ENCODE measurements at places on chromosomes 6 and 20.

- DNase-seq, result no peak
Observed at GRCh38 chr6:30826961-30827342, 57.4 kb upstream of the DDR1 start.

- no peak for DNase-seq
Observed at GRCh38 chr6:17018425-17018824, 83.4 kb upstream of the STMND1 start.

DNA sequence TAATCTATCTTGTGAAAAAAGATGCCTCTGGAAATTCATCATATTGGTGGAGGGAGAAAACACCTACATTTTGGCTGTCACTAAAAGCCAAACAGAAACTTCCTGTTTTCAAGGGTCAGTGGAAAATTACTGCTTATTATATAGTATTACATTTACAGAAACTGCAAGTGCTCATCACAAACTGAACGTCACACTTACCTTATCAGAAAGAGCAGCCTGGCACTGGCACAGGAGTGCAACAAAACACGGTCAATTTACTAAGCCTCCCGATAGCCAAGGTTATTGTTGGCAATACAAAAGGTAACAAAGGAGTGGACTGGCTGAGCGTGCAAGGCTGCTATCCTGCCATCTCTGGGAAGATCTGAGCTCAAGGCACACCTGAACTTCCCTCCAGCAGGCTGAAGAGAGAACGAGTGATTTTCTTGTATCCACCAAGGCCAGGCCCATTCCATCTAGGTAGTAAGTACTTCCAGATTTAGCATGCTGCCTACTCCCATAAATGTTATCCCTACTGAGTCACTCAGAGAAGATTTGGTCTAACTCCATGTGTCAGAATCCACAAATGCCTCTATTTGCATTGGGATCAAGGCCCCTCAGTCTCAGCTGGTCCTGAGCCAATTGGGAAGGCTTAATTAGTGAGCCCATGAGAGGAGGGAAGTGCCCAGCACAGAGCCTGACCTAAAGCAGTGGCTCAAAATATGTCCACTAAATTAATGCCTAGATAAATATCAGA, 399.8 kb downstream of the BTBD9 start:
- no peak for DNase-seq

- DNase-seq, result no peak
Observed at GRCh38 chr6:114334237-114334636, 8.6 kb downstream of the HS3ST5 start.

DNA sequence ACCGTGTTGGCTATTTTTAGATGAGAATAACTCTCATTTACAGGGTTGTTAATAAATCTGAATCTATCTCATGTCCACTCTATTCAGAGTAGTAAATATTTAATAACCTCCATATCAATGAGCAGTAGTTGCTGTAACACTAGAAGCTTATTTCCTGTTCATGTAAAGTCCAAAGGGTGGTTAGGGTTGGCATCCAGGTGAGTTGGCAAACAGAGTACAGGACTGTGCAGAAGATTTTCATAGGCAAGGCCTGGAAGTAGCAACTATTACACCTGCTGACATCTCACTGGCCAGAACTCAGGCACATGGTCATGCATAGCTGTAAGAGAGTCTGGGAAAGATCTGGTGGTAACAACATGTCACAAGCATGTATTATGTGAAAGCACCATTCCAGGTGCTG, 147.5 kb downstream of the PHF3 start:
- DNase-seq, result no peak

GRCh38 chr6:125120054-125120590, 33.5 kb upstream of the TPD52L1 start:
- DNase-seq, result no peak

DNA sequence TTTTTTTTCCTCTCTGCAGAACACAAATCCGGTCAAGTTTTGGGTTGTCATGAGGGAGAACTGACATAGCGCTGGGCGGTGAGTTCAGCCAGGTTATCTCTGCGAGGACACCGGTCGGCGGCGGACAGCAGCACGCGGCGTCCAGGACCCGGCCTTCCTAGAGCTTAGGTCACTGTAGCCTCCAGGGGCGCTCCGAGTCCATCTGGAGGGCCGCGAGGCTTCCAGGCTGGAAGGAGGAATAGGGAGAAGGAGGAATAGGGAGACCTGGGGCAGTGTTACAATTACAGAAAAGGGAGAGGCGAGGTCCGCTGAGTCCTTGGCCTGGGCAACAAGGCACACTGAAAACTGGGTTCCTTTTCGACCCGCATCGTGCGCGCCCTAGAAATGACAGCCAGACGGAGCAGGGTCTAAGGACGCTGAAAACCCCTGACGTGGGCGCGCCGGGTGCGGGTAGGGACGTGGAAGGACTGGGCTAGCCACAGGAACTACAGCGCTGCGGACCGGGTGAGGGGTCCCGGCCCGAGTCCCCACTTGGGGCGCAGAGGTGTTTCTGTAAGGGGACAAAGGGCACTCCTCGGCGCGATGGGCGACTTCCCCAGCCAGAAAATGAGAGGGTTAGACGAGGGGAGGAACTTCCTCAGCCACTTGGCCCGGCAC, 536 bp upstream of the FNDC1 start:
- no peak for DNase-seq

DNA sequence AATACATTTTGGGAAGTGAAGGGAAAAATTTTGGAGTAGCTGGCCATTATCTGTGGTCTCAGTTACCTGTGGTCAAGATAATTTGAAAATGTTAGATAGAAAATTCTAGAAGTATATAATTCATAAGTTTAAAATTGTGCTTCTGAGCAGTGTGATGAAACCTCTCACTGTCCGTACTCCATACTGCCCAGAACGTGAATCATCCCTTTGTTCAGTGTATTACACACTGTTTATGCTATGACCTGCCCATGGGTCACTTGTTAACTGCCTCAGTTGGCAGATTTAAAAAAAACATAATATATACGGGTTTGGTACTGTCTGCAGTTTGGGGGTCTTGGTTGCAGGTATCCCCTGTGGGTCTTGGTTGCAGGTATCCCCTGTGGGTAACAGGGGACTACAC, 4.1 kb upstream of the CALHM5 start:
- DNase-seq, result no peak

DNA sequence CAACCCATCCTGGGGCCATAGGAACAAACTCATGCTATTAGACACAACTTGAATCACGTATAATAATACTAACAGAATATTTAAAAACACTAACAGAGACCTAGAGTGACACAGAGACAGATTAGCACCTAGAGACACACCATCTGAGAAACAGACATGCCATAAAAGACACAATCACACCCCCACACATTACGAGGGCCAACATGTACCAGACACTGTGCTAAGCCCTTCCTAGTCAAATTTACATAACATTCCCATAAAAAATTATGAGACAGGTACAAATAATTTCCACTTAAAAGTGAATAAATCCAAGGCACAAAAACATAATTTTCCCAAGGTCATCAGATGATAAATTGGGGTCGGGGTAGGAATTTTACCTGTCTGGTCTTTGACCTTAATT, 141.1 kb upstream of the PRSS16 start:
- no peak for DNase-seq

GRCh38 chr6:36069573-36069972, 42.0 kb downstream of the MAPK14 start:
- no peak for DNase-seq

DNA sequence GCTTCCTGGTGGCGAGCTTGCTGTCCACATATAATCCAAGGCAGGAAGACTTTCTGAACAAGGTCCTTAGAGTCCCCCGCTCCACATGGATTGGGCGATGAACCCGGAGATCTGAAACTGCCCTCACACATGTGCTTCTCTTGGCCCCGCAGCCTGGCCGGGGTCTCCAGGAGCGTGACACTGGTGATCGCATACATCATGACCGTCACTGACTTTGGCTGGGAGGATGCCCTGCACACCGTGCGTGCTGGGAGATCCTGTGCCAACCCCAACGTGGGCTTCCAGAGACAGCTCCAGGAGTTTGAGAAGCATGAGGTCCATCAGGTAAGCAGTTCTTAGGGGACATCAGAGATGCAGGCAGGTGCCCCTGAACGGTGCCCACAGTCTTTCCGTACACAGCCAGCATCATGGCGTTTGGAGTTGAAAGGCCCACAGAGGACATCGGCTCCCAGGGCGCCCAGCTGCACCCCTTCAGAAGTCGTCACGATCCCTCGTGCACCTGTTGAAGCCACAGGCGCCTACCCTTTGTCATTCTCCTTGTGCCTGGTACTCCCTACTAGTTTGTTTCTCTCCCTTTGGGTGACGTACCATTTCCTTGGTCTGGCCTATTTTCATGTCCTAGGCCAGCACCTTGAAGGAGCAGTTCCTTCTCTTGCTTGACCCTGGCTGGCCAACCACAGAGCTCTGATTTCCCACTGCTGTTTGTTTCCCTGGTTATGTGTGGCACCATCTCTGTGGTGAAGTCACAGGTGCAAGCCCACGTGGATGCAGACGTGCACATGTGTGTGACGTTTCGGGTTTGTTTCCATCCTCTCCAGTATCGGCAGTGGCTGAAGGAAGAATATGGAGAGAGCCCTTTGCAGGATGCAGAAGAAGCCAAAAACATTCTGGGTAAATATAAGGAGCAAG, 43.3 kb upstream of the IRF4 start:
- no peak for DNase-seq

DNA sequence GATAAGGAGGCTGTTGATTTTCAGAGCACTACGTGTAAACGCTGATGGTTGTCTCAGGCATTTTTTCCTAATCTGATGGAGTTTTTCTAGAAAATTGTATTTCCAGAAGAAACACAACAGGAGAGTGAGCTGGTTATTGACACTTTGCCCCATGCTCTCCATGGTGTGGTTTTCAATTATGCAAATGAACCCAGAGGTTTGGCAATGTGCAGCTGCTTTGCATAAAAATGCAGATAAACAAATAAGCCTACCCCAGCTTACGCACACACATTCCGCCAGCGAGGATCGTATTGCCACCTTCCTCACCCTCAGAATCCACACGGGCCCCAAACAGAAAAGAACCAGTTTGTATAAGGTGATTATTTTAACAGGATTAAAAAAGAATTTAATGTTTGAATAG, 45.1 kb upstream of the FRMD1 start:
- DNase-seq, result no peak

DNA sequence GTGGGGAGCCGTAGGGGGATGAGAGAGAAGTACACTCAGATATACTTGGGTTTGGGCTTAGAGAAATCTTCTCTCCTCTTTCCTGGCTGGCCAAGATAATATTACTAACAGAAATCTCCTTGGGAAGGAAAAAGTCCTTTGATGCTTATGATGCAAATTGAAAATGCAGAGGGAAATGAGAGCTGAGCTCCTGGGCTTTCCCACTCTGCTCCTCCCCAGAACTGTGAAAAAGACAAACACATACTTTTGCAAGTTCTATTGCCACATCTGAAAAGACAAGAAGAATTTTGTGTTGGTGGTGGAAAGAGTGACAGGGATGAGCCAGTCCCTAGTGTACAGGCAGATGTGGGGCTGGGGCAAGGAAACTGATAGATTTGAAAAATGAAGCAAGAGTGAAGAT, 185.9 kb downstream of the ANKRD60 start:
- no peak for DNase-seq

DNA sequence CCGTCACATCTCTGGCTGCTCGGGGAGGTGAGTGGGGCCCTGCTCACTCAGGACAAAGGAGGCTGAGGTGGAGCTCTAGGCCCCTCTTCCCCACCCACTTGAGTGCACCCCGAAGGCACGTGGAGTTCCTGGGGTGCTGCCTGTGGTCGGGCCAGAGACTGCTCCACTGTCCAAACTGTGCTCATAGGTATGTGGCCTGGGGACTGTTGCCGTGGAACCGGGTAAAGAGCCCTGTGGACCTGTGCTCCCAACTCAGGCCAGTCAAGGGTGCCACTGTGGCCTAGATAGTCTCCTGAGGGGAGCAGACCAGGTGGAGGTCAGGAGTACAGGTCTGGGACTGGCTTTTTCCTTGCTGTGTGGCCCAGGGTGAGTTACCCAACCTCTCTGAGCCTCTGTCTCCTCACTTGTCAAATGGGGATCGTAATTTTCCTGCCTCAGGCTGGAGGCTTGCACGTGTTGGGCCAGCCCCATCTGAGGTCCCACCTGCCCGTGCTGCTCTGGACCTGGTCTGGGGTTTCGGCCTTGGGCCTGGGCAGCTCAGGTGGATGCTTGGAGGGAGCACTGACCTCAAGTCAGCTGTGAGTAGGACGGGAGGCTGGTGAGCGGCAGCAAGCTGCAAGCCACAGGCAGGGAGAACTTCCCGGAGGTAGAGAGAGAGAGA, 12.4 kb upstream of the NPBWR2 start:
- DNase-seq, result no peak

- DNase-seq, result no peak
Observed at GRCh38 chr6:151300267-151300991, 60.7 kb downstream of the AKAP12 start.

DNA sequence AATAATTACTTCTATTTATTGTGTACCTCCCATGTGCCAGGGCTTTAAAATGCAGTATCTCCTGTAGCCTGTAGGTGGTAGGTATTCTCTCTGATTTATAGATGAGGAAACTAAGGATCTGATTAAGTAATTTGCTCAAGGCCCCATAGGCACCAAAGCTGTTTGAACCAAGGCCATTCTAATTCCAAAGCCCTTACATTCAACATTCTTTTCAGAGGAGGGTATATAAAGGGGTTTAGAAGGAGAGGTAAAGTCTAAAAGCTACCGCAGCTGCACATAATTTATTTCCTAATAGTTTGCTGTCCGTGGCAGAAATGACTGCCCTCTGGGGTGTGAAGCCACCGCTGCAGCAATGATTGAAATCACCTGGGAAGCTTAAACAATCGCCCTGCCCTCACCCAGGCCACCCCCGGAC, 95.0 kb upstream of the FAM8A1 start:
- no peak for DNase-seq

GRCh38 chr6:140627002-140627401, 1252.6 kb upstream of the CITED2 start:
- DNase-seq, result no peak

DNA sequence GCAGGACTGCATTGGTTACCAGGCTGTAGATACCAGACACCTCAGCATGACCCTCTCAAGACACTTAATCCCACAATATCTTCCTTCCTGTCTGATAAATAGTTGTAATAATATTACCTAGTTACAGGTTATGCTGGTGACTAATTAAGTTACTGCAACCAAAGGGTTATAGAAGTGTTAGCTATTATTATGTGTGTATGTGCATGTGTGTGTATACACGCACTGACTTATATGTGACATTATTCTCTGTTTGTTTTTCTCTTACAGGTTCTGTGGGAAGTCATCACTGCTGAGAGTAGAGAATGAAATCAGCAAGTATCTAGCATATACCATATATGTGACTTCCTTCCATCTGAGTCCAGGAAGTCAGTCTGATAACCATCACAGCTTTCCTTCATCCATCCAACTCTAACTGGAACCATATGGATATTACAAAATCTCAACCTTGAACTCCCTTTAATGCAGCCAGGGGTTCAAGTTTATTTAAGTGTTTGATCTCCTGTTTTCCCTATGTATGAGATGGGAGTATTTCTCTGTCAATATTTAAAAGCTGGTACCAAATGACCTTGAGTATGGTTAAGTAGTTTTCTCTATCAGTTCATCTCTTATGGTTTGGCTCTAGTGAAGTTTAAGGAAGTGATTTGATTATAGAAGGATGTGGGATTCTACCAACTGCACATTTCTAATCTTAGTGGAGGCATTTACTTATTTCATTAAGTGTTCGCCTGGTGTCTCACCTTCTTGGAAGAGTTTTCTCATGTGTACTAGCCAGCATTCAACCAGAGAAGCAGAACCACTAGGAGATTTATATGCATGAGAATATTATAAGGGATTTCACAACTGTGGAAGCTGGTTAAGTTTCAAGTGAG, 313.2 kb downstream of the HIVEP2 start:
- DNase-seq, result no peak
